ENCODE measurements at places on chromosomes 5 and 9.

DNA sequence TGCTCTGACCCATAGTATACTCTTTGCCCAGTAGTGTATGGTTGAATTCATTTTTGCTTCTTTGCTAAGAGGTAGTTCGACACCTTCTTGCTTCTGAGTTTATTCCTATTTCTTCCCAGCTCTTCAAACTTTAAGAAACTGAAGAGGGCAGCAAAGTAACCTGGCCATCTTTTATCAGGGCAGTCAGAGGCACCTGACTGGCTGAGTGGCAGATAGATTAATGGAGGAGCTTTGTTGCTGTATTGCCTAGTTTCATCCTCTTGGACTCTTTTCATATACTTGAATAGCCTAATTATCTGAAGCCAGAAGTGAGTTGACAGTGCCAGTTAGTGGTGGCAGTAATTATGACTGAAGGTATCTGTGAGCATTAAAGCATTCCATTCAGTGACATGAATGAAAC is 82.5 kb downstream of the UHRF2 start:
- no peak for DNase-seq

DNA sequence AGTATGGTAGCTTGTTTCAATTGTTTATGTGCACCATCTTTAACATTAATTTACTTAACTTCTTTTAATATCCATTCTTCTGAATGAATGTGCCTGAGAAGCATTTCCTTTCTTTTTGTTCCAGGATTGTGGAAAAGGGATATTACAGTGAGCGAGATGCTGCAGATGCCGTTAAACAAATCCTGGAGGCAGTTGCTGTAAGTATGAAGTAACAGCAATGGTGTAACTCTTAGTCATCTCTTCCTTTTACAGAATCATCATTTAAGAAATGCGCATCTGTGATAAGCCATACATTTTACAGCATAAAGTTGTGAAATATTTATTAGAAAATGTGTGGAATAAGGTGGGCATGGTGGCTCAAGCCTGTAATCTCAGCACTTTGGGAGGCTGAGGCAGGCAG is 117.7 kb downstream of the STARD4 start:
- no peak for DNase-seq

DNA sequence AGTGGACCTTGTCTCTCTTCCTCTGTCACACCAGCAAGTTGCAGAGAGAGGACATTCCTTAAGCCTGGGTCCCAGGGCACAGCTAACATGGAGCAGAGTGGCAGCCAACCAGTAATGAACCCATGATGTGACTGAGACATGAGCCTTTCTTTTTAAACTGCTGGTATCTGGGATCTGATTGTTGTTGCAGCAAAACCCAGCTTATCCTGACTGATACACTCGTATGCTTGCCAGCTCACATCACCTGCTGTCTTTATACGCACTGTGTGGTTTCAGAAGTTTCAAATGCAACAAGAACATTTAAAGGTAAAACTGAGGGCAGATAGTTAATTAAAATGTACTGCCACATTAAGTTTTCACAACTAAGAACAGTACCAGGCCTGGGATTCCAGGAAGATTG is 97.1 kb downstream of the HSD17B3 start:
- no peak for DNase-seq

GRCh38 chr9:1414711-1415131 is 364.6 kb downstream of the DMRT2 start:
- no peak for DNase-seq

Data from activated CD8-positive, alpha-beta memory T cell treated with anti-CD3 and anti-CD28 coated beads for 1 hour (primary cell).